Hippocampal formation (tissue), 2 donors: ENCODE measurements at places on chromosomes 7 and 10.

DNA sequence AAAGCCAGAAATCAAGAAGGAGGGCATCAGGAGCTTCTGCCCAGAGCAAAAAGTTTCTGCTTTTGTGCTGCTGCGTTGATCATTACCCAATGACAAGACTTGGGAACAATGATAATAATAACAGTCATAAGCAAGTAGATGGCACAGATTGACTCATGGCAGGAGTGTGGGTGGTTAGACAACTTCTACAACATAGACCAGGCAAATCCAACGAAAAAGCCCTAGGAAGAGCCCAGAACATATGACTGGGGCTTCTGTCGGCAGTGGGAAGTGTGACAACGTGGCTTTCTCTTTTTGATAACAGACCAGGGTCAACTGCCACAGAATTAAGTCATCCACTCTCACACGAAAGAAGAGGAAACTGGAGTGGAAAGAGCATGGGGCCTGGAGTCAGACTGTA lies 85.4 kb upstream of the TRIL start:
- DNase-seq = no peak

GRCh38 chr7:156667110-156667426 lies 26.5 kb downstream of the RNF32 start:
- no peak for DNase-seq

- DNase-seq = no peak
Measured at GRCh38 chr10:74012480-74012879, 14.6 kb downstream of the VCL start.

DNA sequence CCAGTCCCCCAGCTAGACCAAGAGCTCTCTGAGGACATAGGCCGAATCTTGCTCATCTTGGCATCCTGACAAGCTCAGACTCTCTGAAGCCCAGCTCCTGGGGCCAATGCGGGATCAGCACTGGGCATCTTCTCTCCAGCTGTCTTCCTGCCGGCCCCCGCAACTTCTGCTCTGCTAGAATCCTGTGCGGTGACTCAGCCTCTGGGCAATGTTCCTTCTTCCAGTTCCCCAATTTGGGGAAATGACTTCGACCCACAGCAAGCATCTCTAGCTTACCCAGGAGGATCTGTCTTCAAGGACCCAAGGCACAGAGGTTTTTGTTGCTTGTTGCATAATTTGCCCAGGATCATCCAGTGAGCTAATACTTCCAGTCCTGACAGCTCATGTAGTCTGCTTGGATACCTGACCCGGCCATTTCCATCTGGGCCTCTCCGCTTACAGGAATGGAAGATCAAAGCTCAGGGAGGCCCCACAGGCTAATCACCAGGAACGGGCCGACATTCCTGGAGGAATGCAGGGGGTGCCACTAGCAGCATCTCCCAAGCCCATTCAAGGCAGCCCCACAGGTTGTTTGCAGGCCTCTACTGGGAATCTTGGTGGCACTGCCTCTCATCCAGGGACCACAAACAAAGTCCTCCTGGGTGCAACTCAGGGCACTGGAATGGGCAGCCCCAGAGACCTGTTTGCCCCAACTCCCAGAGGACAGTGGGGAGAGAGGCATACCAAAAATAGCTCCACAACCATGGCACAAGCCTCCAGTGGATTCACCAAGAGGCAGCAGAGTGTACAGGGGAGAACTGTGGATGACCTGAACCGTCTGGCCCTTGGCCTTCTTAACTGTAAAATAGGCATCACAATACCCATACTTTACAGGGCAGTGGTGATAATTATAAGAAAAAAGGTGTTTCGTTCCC lies 151.9 kb downstream of the NEURL1 start:
- peak; percentile 68 for DNase-seq

- DNase-seq = no peak
Measured at GRCh38 chr7:81744389-81744788, 25.5 kb downstream of the HGF start.

DNA sequence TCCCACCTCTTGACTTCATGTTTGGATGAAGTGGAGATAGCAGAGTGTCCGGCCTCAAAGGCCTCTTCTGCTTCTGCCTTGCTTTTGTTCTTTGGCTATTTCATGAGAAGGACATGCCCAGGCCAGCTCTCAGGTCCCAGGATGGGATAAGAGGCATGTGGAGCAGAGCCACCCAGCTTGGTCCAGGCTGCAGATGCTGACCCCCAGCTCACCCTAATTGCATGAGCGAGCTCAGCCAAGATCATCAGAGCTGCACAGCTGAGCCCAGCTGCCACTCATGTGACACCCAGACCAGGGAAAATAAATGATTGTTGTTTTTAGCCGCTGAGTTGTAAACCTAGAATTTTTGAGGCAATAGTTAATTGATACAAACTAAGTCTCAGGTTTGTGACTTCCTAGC lies 230.0 kb downstream of the PHF14 start:
- no peak for DNase-seq

- DNase-seq = no peak
Measured at GRCh38 chr10:27542812-27543211, 38.7 kb downstream of the RAB18 start.

- no peak for DNase-seq
Measured at GRCh38 chr7:11506417-11506816, 325.6 kb downstream of the THSD7A start.

DNA sequence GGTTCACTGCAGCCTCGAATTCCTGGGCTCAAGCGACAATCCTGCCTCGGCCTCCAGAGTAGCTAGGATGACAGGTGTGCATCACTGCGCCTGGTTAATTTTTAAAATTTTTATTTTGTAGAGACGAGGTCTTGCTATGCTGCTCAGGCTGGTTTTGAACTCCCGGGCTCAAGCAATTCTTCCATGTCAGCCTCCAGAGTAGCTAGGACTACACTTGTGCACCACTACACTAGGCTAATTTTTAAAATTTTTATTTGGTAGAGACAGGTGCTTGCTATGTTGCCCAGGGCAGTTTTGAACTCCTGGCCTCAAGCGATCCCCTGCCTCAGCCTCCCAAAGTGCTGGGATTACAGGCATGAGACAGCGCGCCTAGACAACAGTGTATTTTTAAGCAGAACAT lies 120.5 kb downstream of the SVIL start:
- no peak for DNase-seq

- DNase-seq = no peak
Measured at GRCh38 chr10:5045095-5045494, 41.4 kb upstream of the AKR1C2 start.
